PC-9 (cell line): ENCODE measurements at places on chromosomes 2 and 18. TPM values are rescaled to one million over a fixed set of nuclear protein-coding genes. Genes with fewer than 3 reads are reported as not detected.
A peak's percentile ranks its signal among the peaks of the same experiment; 100 is the strongest.

DNA sequence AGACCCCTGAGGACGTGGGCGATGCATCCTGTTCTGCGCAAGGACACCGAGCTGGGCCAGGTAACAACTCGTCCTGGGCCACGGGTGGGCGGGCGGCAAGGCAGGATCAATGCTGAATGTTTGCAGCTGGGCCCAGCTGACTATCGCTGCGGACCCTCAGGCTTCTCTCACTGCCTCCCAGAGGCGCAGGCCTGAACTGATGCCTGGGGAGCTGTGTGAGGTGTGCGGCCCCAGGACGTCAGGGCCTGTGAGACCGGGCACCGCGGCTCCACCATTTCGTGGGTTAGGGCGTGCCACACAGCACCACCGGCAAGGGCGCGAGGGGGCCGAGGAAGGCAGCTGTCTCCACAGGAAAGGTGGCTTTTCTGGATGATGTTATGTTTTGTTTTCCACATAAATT is 307.4 kb downstream of the NDUFA10 start:
- DNase-seq: no peak

DNA sequence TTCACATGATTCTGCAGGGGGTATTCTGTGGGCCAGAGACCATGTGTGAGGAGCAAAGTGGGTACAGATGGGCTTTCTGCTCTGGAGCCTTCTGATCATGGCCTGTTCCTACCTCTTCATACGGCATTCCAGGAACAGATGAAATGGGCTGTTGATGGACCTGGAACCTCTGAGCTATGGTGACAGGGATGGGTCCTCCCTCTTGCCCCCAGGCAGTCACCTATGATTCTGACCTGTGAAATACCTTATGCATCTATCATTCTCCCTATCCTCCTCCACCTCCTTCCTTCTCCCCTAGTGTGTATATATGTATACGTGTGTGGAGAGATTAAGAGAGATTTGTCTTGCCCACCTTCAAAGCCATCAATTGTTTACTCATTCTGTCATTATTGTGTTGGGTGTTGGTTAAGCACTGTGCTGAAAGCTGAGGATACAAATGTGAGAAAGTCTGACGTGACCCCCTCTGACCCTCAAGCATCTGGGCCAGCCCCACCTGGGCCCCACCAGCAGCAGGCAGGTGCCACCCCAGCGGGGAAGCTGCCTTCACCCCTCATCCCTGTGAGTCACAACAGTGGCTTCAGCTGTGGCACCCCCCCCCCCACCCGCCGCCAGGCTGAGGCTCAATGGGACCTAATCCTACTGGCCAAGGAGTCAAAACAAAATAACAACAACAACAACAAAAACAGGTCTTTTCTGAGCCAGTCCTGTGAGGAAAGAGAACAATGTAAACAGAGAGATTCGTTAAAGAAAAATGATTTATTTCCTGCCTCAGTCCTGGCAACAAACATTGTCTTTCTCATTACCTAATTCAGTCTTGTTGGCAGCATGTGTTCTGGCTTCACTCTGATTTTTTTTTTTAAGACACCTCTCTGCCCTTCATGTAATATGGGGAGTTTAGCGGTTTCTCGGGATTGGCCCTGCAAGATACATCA is 103.8 kb upstream of the CDC42EP3 start:
- DNase-seq: peak; percentile 38

DNA sequence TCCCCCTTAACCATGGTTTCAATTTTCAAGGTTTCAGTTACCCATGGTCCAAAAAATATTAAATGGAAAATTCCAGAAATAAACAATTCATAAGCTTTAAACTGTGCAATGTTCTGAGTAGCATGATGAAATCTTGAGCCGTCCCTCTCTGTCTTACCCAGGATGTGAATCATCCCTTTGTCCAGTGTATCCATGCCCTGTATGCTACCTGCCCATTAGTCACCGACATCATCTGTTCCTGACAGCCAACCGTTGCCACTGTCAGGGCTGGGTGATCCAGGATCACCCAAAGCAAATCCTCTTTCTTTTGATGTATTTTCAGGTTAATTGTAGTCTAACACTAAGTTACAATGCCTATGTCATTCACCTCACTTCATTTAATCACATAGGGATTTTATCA is 15.7 kb upstream of the OLA1 start:
- DNase-seq: peak; percentile 92

DNA sequence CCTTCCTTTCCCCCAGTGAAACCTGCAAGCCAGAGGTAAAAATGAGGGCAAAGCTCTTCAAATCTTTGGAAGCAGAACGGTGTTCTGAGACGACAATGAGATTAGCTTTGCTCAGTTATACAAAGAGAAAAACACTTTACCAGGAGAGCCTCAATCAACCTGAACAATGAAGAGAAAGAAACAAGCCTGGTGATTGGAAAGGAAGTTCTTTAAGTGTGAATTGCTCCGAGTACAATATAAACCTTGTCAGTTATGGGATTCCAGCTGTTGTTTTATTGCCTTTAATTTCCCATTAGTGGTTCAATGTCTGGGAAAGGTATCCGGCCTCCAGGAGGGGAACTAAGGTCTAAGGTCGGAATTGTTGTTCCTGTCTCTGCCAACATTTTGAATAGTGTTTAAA is 901.6 kb downstream of the EPHA4 start:
- no peak for DNase-seq

GRCh38 chr2:9212661-9213411 is 6.2 kb downstream of the ASAP2 start:
- peak; percentile 16 for DNase-seq

DNA sequence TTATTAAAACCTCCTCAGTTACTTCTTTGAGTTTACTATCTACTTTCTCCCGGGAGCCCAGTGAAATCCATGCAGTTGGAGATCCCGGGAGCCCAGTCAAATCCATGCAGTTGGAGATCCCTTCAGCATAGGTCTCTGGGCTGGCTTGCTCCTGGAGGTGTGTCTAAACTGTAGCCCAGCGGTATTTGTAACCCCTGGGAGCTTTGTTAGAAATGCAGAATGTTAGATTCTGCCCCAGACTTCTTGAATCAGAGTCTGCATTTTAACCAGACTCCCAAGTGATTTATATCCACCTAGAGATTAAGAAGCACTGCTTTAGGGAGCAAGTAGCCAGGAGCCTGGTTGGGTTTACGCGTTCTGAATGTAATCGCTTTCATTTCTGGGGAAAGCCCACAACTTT is 54.5 kb downstream of the ARHGAP28 start:
- no peak for DNase-seq

- no peak for DNase-seq
These were observed 41.2 kb downstream of the RALBP1 start for GRCh38 chr18:9516437-9517064.

DNA sequence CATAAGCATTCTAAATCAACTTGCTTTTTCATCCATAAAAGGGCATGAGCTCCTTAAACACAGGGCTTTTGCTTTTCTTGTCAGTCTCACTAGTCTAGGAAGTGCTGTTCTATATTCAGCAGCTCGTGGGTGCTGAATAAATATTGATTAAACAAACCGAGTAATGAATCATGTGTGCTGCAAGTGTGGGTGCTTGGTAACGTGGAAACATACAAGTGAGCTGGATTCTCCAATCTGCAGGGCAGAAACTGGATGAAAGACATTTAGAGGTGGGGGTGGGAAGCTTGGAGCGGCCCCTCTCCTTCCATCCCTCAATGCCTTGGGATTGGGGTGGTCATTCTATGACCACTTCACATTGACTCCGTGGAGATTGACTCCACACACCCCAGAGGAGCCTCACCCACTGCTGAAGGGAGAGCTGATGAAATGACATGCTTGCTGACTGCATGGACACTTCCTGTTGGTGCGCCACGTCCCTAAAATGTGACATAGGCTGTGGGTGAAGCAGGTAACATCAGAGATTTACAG is 114.6 kb downstream of the DOCK10 start:
- no peak for DNase-seq

DNA sequence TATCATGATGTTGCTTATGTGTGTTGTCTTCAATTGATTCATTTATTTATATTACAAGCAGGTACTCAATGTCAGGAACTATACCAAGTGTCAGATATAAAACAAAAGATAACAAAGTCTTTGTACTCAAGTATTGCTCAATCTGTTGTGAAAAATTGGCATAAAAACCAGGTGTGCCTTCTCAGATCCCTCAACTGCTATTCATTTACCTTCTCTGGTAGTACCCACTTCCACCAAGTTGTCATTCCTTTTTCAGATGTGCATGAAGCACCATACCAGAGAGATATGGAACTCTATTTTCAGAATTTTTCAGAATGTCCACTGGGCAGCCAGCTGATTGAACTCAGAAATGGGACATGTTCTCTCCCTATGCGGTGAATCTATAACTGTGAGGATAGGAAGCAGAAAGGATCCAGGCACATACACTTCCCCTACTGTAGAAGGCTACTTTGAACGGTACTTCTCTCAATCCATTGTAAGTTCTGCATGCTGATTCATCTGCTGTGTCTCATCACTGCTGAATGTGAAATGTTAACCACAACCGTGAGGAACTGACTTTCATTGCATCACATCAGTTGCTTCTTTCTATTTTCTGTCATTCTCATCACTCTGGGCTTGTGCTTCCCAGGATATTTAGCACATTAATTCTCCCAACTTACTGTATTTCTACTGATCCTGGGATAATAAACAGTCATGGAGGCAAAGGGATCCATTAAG is 1621.3 kb downstream of the SUCLG1 start:
- no peak for DNase-seq

DNA sequence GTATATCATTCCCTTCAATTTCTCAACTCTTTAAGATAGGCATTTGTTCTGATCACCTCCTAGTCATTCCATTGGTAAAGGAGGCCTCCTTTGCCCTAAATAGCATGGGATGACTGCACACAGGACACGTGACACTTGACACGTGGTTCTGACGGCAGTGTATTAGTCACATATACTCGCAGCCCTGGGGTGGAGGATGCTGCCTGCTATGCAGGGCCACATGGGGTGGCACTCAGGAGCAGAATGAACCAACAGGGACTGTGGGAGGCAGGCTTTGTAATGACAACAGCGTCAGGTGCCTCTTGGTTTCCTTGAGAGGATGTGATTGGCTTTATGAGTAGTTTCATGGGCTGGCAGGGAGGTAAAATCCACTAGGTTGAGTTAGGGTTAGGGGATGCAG is 9.3 kb upstream of the KCNS3 start:
- peak; percentile 49 for DNase-seq

GRCh38 chr2:101820519-101820918 is 123.0 kb downstream of the MAP4K4 start:
- no peak for DNase-seq

GRCh38 chr2:151049746-151050145 is 211.9 kb downstream of the RBM43 start:
- DNase-seq: peak; percentile 74

GRCh38 chr18:48817021-48817461 is 133.7 kb downstream of the SMAD7 start:
- DNase-seq: no peak

DNA sequence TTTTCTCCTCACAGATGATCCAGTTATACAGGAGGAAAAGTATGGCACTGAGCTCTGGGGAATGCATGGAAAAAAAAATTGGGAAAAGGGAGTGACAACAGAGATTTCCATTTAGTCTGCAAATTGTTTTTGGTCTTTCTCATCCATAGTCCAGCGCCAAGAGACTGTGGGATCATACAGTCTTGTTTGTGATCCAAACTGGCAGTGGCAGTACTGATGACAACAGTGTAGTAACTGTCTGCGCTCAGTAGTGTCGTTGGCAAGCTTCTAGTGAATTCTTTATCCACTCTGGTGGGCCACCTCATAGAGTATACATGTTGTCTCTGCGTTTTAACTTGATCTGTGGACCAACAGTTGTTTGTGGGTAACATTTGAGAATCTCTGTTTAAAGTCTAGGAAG is 37.9 kb downstream of the GALNT1 start:
- no peak for DNase-seq

GRCh38 chr2:128498589-128498988 is 179.9 kb upstream of the HS6ST1 start:
- no peak for DNase-seq

GRCh38 chr18:23856466-23857163 is 157.9 kb upstream of the TTC39C start:
- peak; percentile 44 for DNase-seq

- no peak for DNase-seq
These were observed 172.8 kb downstream of the CD226 start for GRCh38 chr18:69774831-69775230.

DNA sequence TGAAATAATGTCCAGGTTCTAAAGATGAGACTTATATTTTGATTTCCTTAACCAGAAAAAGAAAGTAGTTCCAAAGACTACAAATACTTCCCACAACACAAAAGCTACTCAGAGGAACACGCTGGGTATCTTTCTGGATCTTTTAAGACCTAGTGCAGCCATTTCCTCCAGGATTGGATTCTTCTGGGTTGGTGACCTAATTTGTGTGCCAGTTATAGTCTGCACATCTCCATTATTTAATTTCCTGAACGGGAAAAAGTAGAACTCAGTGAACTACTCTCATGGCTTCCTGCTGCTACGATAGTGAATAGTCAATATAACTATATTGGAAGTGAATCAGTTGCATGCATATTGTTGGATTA is 1.5 kb downstream of the TMEM87B start:
- DNase-seq: no peak

Gene PTGR3
- 36.6 and 38.4 TPM in 2 replicates for total RNA-seq

Gene SPDYA
- 1.9 and 3.0 TPM in 2 replicates for total RNA-seq

Gene CAVIN2
- total RNA-seq: 2.3 and 2.5 TPM in 2 replicates

Gene PDCD1
- not detected in 2 replicates for total RNA-seq

Gene SERPINB4
- not detected in 2 replicates for total RNA-seq

Gene SOX11
- total RNA-seq: not detected in 2 replicates

Gene CLHC1
- total RNA-seq: 20.5 and 27.1 TPM in 2 replicates

Gene G6PC2
- not detected in 2 replicates for total RNA-seq

Gene DQX1
- total RNA-seq: 1.3 and 1.7 TPM in 2 replicates
